ENCODE measurements at places on chromosomes 12 and 14.
A peak's percentile ranks its signal among the peaks of the same experiment; 100 is the strongest.

GRCh38 chr14:93736378-93737014, 51.8 kb downstream of the PRIMA1 start:
- no peak for DNase-seq

- DNase-seq, result peak; percentile 28
Measured at GRCh38 chr12:57765003-57765697, 1.7 kb downstream of the CYP27B1 start.

- DNase-seq, result no peak
Measured at GRCh38 chr12:71021491-71021890, 101.0 kb upstream of the PTPRR start.

GRCh38 chr12:111429828-111430432, 24.2 kb downstream of the SH2B3 start:
- no peak for DNase-seq

GRCh38 chr14:76194327-76194726, 42.6 kb downstream of the GPATCH2L start:
- no peak for DNase-seq

GRCh38 chr14:96212140-96212539, 7.5 kb downstream of the BDKRB2 start:
- peak; percentile 49 for DNase-seq

- DNase-seq, result no peak
Measured at GRCh38 chr12:113918306-113918705, 47.8 kb downstream of the RBM19 start.

DNA sequence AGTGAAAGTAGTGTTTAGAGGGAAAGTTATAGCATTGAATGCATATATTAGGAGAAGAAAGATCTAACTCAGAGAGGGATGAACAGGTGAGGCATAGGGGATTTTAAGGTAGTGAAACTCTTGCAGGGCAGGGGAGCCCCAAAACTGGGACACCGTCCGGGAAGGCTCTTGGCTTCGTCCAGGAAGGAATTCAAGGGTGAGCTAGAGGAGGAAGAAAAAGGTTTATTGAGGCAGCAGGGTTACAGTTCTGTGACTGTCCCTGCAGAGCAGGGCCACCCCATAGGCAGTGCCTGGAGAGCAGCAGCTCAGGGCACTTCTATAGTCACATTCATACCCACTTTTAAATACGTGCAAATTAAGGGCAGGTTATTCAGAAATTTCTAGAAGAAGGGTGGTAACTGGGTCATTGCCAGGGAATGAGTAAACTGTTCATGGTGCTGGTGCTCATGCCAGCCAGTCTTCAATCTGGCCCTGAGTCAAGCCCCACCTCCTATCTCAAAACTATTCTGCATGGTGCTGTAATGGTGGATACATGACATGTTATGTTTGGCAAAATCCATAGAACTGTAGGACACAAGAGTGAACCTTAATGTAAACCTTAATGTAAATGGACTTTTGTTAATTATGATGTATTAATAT, 1.2 kb upstream of the OAS1 start:
- no peak for DNase-seq

GRCh38 chr12:25655702-25656101, 102.6 kb upstream of the LMNTD1 start:
- no peak for DNase-seq

DNA sequence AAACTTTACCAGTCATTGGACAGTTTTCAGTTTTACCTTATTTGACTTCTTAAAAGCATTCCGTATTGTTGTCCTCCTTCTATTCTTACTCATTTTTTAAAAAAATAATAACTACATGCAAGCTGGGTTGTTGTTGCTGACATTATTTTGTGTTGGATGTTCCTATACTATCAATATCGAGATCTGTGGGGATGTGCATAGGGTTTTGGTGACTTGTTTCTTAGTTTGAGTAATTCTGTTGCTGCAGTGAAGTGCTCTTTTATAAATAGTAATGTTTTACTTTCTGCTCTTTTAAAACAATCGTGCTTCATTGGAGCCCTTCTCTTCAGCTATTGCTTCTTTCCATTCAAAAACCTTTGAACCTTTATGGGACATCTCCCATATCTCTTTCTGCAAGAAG, 79.4 kb downstream of the METTL25 start:
- DNase-seq, result no peak

DNA sequence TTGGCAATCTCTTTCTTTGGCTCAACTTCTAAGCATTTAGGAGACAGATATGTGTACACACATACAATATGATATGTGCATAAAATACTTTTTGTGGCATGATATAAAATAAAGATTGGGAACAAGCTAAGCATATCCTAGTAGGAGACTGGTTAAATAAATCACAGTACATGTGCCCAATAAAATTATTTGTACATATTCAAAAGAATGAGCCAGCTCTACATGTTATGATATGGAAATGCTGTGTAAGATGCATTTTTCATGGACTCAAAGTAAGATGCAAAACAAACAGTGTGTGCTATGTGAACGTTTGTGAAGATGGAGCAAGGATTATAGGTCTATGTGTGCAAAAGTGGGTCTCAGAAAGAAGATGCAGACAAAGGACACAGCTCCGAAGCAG, 311.4 kb downstream of the TMEM132D start:
- DNase-seq, result no peak

DNA sequence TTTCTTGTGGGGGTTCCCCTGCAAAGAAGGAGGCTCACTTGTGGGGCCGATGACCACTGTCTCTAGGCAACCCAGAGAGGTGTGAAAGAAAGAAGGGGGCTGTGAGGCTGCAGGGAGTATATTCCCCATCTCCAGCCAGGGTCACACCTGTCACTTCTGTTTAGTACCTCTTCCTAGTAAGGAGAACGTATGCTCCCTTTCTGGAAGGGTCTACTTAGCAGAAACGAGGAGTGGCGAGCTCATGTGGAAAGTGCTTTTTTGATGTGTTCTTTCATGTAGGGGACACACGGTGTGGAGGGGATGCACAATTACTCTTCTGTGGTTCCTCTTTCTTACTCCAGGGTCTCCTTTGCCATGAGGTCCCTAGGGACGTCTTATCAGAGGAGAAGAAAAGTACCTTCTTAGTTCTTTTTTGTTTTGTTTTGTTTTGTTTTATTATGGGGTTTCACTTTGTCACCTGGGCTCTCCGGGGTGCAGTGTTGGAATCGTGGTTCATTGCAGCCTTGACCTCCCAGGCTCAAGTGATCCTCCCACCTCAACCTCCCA, 58.3 kb downstream of the PRKCH start:
- no peak for DNase-seq

DNA sequence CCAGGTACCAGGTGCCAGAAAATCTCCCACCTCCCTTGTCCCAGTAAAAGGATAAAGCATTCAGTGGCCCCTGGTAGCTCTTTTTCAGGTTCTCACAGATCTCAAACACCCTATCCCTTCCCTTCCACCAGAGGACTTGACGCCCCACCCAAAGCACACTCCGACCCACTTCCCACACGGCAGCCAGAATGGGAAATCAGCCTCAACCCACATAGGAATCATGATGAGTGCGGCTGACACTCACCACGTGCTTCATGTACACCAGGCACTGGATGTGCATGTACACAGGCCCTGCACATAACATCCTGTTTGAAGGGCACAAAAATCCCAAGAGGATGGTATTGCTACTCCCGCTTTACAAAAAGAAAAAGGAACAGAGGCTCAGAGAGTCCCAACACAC, 71.9 kb downstream of the TBX3 start:
- DNase-seq, result no peak

DNA sequence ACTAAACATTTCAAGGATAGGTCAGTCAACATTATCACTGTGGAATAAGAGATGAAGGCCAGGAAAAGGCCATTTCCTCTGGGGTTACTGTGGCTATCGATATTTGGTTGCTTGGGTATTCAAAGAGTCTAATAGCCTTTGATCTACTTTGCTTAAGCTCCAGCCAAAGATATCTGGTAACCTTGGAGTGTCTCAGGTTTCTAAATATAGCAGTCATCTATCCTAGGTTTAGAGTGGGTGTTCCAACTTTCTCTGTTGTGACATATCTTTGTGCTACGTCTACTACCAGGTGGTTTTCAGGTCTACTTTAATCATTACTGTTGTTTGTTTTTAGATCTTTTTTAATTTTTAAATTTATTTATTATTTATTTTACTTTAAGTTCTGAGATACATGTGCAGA, 42.4 kb downstream of the RDH12 start:
- DNase-seq, result no peak

- no peak for DNase-seq
Measured at GRCh38 chr14:79820866-79821535, 390.3 kb downstream of the DIO2 start.

- no peak for DNase-seq
Measured at GRCh38 chr12:77847060-77847541, 16.4 kb downstream of the NAV3 start.

DNA sequence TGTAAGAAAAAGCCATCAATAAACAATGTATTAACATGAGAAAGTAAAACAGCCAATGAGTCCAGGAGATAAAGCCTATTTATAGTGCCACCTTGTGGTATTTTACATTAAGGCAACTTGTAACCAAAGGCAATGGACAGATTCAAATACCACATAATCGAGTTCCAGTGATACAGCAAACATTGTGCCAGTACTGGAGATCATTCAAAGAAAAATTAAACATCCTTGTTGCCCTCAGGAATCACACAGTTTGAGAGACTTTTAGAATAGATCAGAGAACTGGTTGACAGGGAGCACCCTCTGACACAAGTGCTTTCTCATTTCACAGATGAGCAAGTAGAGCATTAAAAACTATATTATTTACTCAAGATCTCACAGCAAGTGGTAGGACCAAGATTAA, 98.1 kb downstream of the DDHD1 start:
- DNase-seq, result peak; percentile 38

DNA sequence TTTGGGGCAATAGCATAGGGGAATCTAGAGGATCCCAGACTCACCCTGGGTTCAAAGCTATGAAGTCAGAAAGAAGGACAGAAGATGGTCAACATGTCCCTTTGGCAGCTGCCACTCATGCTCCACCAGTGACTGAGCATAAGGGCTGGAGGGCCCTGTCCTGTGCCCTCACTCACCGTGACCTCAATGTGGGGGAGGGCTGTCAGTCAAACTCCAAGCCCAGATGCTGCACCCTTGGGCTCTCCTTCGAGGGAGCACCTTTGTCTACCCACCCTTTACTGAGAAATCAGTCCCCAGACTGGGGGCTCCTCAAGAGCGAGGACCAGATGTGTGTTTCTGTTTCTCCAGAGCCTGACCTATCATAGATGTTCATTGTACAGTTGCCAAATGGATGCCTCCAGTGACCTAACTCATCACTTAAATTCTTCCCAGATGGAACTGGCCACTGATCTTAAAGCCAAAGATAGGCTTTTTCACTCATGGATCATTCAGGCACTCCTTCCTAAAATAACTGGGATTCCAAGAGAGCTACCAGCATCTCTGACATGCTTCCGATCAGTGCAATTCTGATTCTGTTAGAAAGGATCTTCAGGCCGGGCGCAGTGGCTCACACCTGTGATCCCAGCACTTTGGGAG, 27.2 kb upstream of the VSX2 start:
- no peak for DNase-seq

DNA sequence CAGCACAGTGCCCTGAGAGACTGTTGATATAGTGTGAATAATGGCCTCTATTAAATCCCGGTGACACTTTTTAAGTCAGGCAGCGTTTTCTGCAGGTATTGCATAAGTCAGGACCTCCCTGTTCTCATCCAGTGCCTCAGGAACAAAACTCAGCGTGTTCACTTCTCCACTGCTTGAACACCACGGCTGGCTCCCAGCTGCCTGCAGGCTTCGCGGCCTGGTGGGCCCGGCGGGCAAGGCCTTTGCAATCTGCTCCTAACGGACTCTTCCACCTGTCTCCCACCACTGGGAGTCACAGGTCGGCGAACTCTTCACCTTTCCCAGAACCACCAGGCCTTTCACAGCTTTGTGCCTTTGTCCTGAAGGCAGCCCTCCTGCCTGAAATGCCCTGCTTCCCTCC, 18.7 kb downstream of the RFX4 start:
- no peak for DNase-seq

DNA sequence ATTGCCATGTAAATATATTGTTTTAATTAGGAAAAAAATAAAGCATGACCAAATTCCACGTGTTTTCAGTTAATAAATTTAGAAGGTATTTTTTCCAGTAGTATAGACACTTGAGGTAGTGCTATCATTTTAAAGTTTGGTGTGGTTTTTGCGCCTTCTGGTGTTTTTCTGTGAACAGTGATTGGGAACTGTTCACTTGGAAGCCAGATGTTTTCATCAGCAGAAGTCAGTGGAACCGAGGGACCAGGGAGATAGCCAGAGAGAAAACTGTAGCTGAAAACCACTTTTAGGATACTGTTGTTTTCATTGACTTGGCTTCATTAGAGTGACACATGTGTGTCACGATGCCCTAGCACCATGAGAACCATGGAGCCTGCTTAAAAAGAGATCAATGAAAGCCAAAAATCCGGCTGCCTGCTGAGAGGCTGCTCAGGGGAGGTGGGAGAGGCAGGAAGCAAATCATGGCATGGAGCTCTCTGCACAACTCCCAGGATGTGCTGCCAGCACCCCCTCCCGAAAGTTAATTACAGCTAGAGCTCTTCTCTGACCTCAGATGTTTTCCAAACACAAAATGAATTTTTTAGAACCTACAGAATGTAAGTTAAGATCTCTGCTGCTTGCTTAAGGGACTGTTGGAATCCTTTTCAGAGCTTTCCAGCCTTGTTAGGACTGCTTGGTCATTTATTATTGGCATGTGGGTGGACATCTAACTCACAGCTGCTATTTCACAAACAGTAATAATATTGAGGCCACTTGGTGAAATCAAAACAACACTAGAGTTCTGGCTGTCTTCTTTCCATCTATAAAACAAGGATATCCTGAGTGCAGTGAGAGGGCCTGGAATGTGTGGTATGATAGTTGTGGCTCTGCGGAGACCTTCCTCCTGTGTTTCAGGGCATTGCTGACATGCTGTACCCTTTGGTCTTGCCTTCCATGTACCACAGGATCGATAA, 192.3 kb downstream of the ANO4 start:
- DNase-seq, result peak; percentile 81

GRCh38 chr12:48796976-48797375, 8.1 kb upstream of the ADCY6 start:
- no peak for DNase-seq

- no peak for DNase-seq
Measured at GRCh38 chr12:23108957-23109356, 484.0 kb downstream of the ETNK1 start.

- DNase-seq, result no peak
Measured at GRCh38 chr12:62618930-62619329, 152.3 kb downstream of the MON2 start.

GRCh38 chr12:78622529-78623195, 241.9 kb upstream of the SYT1 start:
- no peak for DNase-seq

GRCh38 chr14:65506801-65507200, 94.3 kb downstream of the FUT8 start:
- DNase-seq, result no peak

DNA sequence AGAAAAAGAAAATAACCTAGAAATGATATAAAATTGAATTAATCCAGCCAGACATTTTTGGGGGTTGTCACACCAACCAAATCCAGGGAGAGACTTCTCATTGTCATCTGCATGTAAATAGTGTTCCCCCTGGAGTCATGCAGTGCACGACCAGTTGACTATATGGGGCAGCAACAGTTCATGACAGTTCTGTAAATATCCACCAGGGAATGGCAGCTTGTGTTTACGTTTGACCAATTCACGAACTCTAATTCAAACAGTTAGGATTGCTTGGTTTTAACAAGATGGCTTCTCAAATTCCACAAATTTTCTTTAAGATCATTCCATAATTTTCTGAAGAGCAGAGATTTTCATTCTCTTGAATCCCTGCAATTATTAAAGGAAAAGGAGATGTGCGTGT, 43.4 kb upstream of the DUSP6 start:
- DNase-seq, result no peak

- DNase-seq, result peak; percentile 56
Measured at GRCh38 chr14:62692490-62693106, 352.7 kb downstream of the KCNH5 start.

Data from fibroblast of lung (primary cell).